Epithelial cell of proximal tubule (primary cell): ENCODE measurements at places on chromosomes 11 and 22.

GRCh38 chr11:15837901-15838489, 518.4 kb downstream of the SOX6 start:
- DNase-seq = no peak

- DNase-seq = no peak
These were observed 484.9 kb downstream of the BUD13 start for GRCh38 chr11:116287866-116288265.

DNA sequence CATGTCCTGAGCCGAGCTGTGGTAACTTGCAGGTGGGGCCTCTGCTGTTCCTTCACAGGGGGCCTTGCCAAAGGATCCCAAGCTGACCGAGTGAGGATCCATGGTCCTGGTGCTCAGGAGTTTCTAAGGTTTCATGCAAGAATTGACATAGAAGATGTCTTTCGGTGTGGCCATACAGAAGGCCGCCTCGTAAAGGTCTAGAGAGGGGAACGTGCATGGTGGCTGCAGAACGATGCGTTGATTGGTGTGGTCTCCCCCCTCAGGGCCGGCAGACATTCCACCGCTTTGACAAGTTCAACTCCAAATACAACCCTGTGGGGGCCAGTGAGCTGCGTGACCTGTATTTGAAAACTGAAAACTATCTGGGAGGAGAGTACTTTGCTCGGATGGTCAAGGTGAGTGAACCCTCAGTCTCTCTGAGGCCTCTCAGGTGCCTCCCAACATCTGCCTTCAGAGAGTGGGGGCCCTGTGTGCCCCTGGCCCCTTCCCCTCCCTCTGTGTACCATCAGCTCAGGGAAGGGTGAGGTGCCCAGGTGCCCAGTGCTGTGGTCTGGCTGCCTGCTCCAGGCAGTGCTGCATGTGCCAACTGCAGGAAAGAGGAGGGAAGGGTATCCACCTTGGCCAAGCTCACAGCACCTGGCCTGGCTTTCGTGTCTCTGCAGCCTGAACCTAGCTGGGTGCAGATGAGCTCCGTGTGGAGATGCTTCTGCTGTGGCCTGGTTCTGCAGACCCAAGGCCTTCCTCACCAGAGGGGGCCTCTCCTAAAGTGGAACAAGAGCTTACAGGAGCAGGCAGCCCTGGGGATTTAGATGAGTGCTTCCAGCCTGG, 39.8 kb downstream of the AMPD3 start:
- DNase-seq = no peak

DNA sequence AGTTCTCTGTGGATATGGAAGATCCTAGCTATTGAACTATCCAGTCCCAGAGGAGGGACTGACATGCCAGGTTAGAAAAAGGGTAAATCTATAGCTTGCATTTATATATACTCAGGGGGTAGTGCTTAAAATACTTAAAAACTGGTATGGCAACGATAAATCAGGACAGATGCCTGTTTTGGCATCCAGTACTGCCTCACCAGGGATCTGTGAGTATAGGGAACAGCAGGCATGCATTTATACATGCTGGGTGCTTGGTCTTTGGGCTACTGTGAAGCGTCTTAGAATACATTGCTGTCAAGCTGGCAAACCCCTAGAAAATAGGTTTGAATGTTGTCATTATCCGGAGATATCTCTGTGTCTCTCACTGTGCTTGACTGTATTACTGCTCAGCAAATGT, 94.2 kb upstream of the DRD2 start:
- no peak for DNase-seq

DNA sequence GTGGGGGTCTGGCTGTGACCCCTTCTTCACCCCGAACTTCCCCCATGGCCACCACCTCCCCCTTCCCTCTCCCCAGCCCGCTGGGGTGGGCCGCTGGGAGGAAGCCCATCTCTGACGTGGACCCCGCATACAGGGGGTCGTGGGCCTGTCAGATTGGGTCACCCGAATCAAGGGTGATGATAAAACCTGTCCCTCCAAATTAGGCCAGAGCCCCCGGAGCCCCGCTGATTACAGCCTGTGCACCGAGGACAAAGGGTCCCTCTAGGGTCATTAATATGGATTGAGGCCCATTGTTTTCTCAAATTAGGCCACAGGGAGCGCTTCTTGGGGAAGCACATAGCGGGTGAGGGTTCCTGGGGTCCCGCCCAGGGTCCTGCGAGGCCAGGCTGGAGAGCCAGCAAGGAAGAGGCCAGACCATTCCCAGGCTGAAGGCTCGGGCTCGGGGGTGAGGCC, 4.9 kb upstream of the LINC01488 start:
- DNase-seq = no peak

DNA sequence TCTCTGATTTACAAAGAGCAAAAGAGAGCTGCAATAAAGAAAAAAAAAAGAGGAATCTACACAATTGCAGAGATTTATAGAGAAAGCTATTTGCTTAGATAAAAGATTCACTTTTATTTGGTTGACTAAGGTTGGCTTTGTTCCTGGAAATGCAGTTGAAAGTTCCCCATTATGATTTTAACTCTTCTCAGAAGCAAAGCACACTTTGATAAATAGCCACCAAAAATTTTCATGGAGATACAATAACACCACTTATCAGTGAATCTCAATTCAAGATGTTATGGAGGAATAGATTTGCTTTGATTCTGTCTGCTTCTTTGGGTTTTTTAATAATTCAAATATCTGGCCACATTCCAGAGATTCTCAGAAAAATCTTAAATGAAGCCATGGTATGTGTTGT, 88.5 kb upstream of the ANO3 start:
- DNase-seq = no peak

GRCh38 chr22:21920341-21921183, 32.1 kb downstream of the PPM1F start:
- no peak for DNase-seq
